Activated naive CD8-positive, alpha-beta T cell treated with anti-CD3 and anti-CD28 coated beads for 36 hours (primary cell): ENCODE measurements at places on chromosomes 2 and 18. TPM values are rescaled to one million over a fixed set of nuclear protein-coding genes. Genes with fewer than 3 reads are reported as not detected.

DNA sequence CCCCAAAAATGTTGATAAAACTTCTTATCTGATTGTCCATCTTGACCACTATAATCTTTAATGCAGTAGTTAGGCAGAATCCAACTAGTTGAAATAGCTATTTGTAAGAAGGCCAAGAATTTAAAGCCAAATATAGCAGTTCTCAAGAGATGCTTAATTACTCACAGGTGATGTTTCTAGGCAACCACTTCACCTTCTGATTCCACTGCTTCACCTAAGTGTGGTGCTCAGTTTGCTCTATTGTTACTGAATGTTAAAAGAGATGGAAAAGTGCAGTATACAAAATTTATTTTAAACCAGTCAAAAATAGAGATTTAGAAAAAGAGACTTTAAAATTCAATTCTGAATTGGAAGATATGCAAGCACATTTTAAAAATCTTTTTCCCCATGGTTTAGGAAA, 539.4 kb downstream of the ZNF804A start:
- H3K36me3 ChIP-seq: no peaks in the 10 kb centered on the region
- no peak overlapping the region for H3K27ac ChIP-seq
- H3K4me1 ChIP-seq: no peaks in the 10 kb centered on the region
- H3K4me3 ChIP-seq: no peak overlapping the region
- no peaks in the 10 kb centered on the region for H3K27me3 ChIP-seq
- DNase-seq: no peak

GRCh38 chr18:62777814-62778213, 62.5 kb downstream of the PHLPP1 start:
- H3K4me1 ChIP-seq: peaks cover 38% of the 10 kb centered on the region
- no peak overlapping the region for H3K27ac ChIP-seq
- no peaks in the 10 kb centered on the region for H3K27me3 ChIP-seq
- DNase-seq: no peak
- no peak overlapping the region for H3K4me3 ChIP-seq

GRCh38 chr18:5998907-5999306, 103.6 kb upstream of the TMEM200C start:
- H3K36me3 ChIP-seq: no peaks in the 10 kb centered on the region
- no peak overlapping the region for H3K27ac ChIP-seq
- no peaks in the 10 kb centered on the region for H3K4me1 ChIP-seq
- H3K27me3 ChIP-seq: peaks cover 3% of the 10 kb centered on the region

GRCh38 chr2:166154685-166155338, 27.0 kb upstream of the SCN1A start:
- no peak overlapping the region for H3K4me3 ChIP-seq
- peaks cover 10% of the 10 kb centered on the region for H3K27me3 ChIP-seq
- no peaks in the 10 kb centered on the region for H3K4me1 ChIP-seq
- no peak overlapping the region for H3K27ac ChIP-seq
- no peak for DNase-seq
- H3K36me3 ChIP-seq: no peaks in the 10 kb centered on the region

- H3K4me1 ChIP-seq: no peaks in the 10 kb centered on the region
- no peaks in the 10 kb centered on the region for H3K27me3 ChIP-seq
- H3K36me3 ChIP-seq: no peaks in the 10 kb centered on the region
- no peak for DNase-seq
Observed at GRCh38 chr18:29123706-29124530, 947.0 kb upstream of the CDH2 start.

DNA sequence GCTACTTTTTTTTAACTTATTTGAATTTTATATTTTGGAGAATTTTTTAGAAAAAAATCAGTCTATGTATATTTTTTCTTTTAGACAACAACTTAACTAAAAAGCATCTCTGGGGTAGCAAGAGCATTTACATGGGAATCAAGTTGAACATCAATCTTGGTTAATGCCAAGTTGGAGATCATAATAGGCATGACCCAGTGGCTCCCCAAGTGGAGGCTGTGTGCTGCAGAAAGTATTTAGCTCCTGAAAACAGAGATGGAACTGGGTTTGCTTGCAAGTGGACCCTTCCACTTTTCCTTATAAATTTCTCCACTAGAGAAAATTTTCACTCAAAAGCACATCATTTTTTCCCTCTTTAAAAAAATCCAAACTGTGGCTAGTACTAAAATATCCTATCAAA, 23.9 kb upstream of the CAVIN2 start:
- no peak overlapping the region for H3K4me3 ChIP-seq
- no peak overlapping the region for H3K27ac ChIP-seq
- no peak for DNase-seq
- H3K27me3 ChIP-seq: peaks cover 24% of the 10 kb centered on the region

Gene NTSR2
- total RNA-seq: not detected

Gene SERTAD2
- total RNA-seq: 23.3 TPM

- no peak for DNase-seq
- H3K4me3 ChIP-seq: no peak overlapping the region
- H3K27me3 ChIP-seq: peaks cover 33% of the 10 kb centered on the region
Observed at GRCh38 chr2:893311-893710, 57.3 kb upstream of the SNTG2 start.

DNA sequence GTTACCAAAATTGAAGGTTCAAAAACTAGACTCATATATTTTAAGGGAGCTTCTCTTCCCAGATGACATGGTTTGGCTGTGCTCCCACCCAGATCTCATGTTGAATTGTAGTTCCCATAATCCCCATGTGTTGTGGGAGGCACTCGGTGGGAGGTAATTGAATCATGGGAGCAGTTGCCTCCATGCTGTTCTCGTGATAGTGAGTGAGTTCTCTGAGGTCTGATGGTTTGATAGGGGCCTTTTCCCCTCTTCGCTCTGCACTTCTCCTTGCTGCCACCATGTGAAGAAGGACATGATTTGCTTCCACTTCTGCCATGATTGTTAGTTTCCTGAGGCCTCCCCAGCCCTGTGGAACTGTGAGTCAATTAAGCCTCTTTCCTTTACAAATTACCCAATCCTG, 140.1 kb downstream of the MAIP1 start:
- no peak overlapping the region for H3K27ac ChIP-seq
- H3K27me3 ChIP-seq: peaks cover 14% of the 10 kb centered on the region
- no peaks in the 10 kb centered on the region for H3K36me3 ChIP-seq
- H3K4me3 ChIP-seq: no peak overlapping the region
- H3K4me1 ChIP-seq: no peaks in the 10 kb centered on the region

Gene UGT1A4
- total RNA-seq: not detected

Gene CD302
- 0.37 TPM for total RNA-seq

Gene HTRA2
- 56.8 TPM for total RNA-seq

- DNase-seq: no peak
- no peaks in the 10 kb centered on the region for H3K36me3 ChIP-seq
- no peak overlapping the region for H3K27ac ChIP-seq
- H3K4me1 ChIP-seq: no peaks in the 10 kb centered on the region
- no peak overlapping the region for H3K4me3 ChIP-seq
Observed at GRCh38 chr2:12381543-12382325, 335.0 kb upstream of the TRIB2 start.

GRCh38 chr2:97970293-97971060, 25.3 kb downstream of the TMEM131 start:
- no peaks in the 10 kb centered on the region for H3K27me3 ChIP-seq
- no peak overlapping the region for H3K4me3 ChIP-seq
- DNase-seq: no peak
- H3K27ac ChIP-seq: peak overlapping the region; percentile 13
- peaks cover 30% of the 10 kb centered on the region for H3K36me3 ChIP-seq

GRCh38 chr18:54822872-54823845, 5.1 kb upstream of the RAB27B start:
- H3K27ac ChIP-seq: no peak overlapping the region
- no peak for DNase-seq
- H3K36me3 ChIP-seq: no peaks in the 10 kb centered on the region
- no peak overlapping the region for H3K4me3 ChIP-seq

Gene DOK6
- total RNA-seq: not detected

DNA sequence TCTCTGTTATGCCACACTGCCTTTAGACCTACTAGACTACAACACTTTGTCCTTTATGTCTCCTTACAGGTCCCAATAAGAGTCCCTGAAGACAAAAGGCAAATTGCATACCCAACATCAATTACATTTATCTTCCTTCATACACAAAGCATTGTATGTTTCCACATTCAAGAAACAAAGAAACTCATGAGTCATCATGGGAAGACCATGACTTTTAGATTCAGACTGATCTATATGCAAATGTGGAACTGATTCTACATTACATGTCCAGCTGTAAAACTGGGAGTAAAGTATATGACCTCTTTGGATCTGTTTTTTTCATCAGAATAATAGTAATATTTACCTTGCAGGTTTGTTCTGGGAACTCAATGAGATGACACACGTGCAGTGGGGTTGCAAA, 25.2 kb upstream of the HNMT start:
- DNase-seq: no peak
- H3K4me1 ChIP-seq: no peaks in the 10 kb centered on the region
- peaks cover 4% of the 10 kb centered on the region for H3K27me3 ChIP-seq
- no peaks in the 10 kb centered on the region for H3K36me3 ChIP-seq
- H3K27ac ChIP-seq: no peak overlapping the region

- peaks cover 3% of the 10 kb centered on the region for H3K36me3 ChIP-seq
- no peak for DNase-seq
- no peaks in the 10 kb centered on the region for H3K4me1 ChIP-seq
Observed at GRCh38 chr2:12675352-12675795, 41.4 kb upstream of the TRIB2 start.

Gene SLC14A1
- total RNA-seq: 1.1 TPM

- no peak overlapping the region for H3K4me3 ChIP-seq
- H3K27ac ChIP-seq: no peak overlapping the region
- no peak for DNase-seq
- no peaks in the 10 kb centered on the region for H3K27me3 ChIP-seq
- no peaks in the 10 kb centered on the region for H3K4me1 ChIP-seq
Observed at GRCh38 chr2:21407851-21408250, 284.1 kb downstream of the TDRD15 start.

Gene ALPP
- total RNA-seq: not detected

Gene SPEG
- total RNA-seq: 1.6 TPM

GRCh38 chr18:35732636-35733035, 151.1 kb downstream of the GALNT1 start:
- no peaks in the 10 kb centered on the region for H3K27me3 ChIP-seq
- H3K4me3 ChIP-seq: no peak overlapping the region
- no peaks in the 10 kb centered on the region for H3K4me1 ChIP-seq
- no peaks in the 10 kb centered on the region for H3K36me3 ChIP-seq

- no peak overlapping the region for H3K4me3 ChIP-seq
- no peak for DNase-seq
- no peak overlapping the region for H3K27ac ChIP-seq
- no peaks in the 10 kb centered on the region for H3K4me1 ChIP-seq
- H3K27me3 ChIP-seq: no peaks in the 10 kb centered on the region
Observed at GRCh38 chr2:230076819-230077218, 8.1 kb upstream of the SLC16A14 start.
